Amniotic epithelial cell (primary cell): ENCODE measurements at places on chromosomes 12 and 14.

- DNase-seq, result no peak
Measured at GRCh38 chr12:92506460-92506859, 196.3 kb upstream of the PLEKHG7 start.

- DNase-seq, result peak; percentile 9
Measured at GRCh38 chr12:111024205-111024801, 103.9 kb upstream of the MYL2 start.

DNA sequence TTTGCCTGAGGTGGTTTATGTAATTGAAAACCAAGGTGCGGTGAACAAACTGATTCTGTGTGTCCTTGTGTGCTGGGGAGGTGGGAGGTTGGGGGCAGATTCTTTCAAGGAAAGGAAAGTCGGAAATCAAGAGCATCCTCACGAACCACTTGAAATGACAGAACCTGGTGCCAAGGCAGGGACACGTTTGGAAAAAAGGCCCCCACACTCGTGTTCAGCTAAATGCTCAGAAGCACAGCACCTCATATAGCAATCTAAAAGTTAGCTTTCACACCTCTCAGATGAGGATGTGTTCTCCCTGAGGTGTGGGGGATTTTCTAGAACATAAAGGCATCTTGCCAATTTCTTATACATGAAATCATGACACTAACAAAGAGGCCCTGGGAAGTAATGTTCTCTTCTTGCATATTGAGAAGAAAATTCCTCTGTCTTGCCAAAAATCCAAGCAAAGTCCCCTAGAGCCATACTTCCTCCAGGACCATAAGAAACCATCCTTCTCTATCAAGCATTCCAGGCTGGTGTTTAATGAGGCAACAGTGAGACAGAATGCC is 119.6 kb downstream of the PLXNC1 start:
- no peak for DNase-seq

- DNase-seq, result no peak
Measured at GRCh38 chr12:40312196-40312595, 87.4 kb downstream of the LRRK2 start.

DNA sequence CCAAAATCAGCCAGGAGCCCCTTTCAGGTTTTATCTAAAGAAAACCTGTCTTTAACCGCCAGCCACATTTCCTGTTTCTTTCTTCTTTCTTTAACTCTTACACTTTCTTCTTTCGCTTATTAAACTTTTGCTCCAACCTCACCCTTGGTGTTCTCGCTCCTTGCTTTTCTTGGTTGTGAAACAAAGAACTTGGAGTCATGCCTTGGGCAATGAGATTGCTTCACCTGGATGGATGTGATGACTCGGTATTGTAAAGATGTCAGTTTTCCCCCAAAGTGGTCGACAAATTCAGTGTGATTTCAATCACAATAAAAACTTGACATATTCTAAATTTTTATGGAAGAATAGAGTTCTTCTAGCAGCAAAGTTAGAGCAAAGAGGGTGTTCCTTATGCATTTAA is 16.2 kb upstream of the TCL1A start:
- DNase-seq, result no peak

GRCh38 chr12:122155705-122156104 is 18.3 kb downstream of the IL31 start:
- no peak for DNase-seq

- DNase-seq, result peak; percentile 21
Measured at GRCh38 chr12:130872179-130873096, 572 bp downstream of the RAN start.

GRCh38 chr14:36129181-36129580 is 47.3 kb downstream of the PTCSC3 start:
- DNase-seq, result no peak

- no peak for DNase-seq
Measured at GRCh38 chr12:122079532-122080081, 1.1 kb downstream of the MLXIP start.

GRCh38 chr12:70418101-70418500 is 52.0 kb downstream of the KCNMB4 start:
- no peak for DNase-seq

DNA sequence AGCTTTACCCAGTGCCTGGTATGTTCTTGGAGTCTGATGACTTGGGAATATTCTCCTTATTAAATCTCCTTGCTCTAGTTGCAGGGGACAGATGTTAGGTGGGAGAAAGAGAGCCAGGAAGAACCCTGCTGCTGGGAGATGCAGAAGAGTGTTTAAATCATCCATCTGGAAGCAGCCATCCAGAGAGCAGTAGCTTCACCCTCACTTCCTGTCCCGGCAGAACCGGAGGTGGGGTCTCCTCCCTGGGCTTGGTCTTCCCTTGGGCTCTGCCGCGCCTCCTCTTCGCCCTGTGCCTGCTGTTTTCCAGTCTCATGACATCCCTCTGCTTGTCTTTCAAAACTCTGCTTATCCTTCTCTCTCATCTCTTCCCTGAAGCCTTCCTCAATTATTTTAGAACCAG is 15.5 kb downstream of the B4GALNT3 start:
- no peak for DNase-seq
